ENCODE measurements at places on chromosomes 2 and 18.

DNA sequence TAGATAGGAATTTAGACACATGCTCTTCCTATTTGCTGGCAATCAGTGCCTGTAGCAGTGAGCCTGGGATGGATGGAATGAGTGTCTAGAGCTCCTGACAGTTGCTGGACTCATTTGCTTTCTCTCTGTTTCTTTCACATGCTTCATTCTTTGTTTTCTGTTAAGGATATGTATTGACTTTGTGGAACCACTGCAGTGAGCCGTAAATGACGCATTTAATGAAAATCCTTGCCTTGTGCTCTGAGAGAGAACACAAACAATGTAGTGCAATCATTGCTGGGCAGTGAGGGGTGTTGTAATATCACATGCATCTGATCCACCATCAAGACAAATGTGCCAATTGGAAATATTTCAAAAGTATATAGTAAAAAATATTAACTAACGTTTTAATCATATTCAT is 25.2 kb upstream of the CDH20 start:
- no peak for DNase-seq

GRCh38 chr2:158034198-158034866 is 67.3 kb upstream of the UPP2 start:
- DNase-seq = no peak

- DNase-seq = no peak
Measured at GRCh38 chr2:70360661-70361270, 58.9 kb upstream of the FAM136A start.

GRCh38 chr2:16756831-16757644 is 91.4 kb upstream of the CYRIA start:
- peak; percentile 27 for DNase-seq

DNA sequence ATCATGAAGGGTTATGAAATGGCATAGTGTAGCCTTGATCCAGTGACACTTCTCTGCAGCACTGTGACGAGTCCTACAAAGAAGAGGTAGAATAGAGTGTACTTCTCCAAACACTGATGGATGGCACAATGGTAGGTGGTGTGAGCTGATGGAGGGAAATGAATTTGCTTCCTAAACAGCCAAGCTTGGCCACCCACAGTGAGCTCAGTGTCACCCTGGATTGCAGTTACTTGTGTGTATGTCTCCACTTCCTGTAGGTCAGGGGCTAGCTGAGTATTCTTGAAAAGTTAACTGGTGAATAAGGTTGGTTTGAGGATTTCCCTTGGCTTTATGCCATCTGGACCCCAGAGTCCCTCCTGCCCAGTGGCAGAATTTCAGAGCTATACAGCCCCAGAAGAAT is 75.9 kb downstream of the VSNL1 start:
- no peak for DNase-seq
